ENCODE measurements at places on chromosomes 7 and 10. TPM values are rescaled to one million over a fixed set of nuclear protein-coding genes. Genes with fewer than 3 reads are reported as not detected.

Gene CTBP2
- 101 TPM for total RNA-seq

Gene ZNF239
- 2.4 TPM for total RNA-seq

Gene HTR7
- total RNA-seq: 0.10 TPM

Gene GARIN1A
- 0.67 TPM for total RNA-seq

Gene TRAPPC14
- total RNA-seq: 13.2 TPM
